ENCODE measurements at places on chromosomes 1 and 21. TPM values are rescaled to one million over a fixed set of nuclear protein-coding genes. Genes with fewer than 3 reads are reported as not detected.
A peak's percentile ranks its signal among the peaks of the same experiment; 100 is the strongest.

The TNFSF18 gene
- 0.09 TPM for total RNA-seq

The CLDN14 gene
- 0.27 TPM for total RNA-seq

The OR6K3 gene
- total RNA-seq, result not detected

- no peak for DNase-seq
Measured at GRCh38 chr1:232872738-232873137, 67.5 kb downstream of the MAP10 start.

GRCh38 chr1:151485685-151486255, 25.4 kb upstream of the CGN start:
- peak; percentile 57 for DNase-seq

GRCh38 chr1:89539128-89539527, 14.5 kb downstream of the LRRC8B start:
- no peak for DNase-seq

DNA sequence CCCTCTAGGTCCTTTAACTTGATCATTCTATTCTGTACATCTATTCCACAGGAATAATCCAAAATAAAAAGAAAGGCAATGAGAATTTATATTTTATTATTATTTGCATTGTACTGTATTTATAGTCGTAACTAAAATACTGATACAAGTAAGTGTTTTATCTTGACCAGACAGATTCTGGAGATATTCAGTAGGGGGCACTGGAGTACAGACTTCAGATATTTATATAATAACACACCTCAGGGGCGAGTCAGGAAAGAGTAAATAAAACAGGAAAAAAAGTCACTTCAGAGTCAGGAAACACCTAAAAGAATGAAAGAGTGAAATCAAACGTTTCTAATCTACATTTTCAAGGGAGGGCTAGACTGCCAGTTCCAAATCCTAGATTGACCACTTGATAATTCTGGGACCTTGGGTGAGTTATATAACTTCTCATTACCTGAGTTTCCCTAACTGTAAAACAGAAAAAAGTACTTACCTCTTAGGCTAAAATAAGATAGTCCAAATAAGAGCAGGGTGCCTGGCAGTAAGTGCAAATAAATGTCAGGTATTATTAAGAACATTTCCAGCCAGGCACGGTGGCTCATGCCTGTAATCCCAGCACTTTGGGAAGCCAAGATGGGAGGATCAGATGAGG, 31.1 kb upstream of the MTF1 start:
- peak; percentile 45 for DNase-seq

GRCh38 chr1:44894591-44894990, 51.5 kb upstream of the PTCH2 start:
- peak; percentile 81 for DNase-seq
